ENCODE measurements at places on chromosomes 4 and X.

GRCh38 chr4:151888367-151888866, 127.6 kb upstream of the GATB start:
- DNase-seq: no peak

DNA sequence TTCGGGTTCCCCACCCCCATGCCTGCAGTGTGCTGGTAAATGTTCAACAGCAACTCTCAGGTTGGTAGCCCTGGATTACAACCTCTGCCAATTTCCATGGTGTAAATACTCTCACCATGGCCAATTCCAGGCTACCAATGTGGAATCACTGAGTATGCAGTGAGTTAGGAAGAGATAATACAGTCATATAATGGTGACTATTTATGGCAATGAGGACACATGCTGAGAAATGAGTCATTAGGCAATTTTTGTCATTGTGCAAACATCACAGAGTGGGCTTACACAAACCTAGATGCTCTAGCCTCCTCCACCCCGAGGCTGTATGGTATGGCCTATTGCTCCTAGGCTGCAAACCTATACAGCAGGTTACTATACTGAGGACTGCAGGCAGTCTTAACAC, 4.6 kb upstream of the CLDN24 start:
- no peak for DNase-seq

DNA sequence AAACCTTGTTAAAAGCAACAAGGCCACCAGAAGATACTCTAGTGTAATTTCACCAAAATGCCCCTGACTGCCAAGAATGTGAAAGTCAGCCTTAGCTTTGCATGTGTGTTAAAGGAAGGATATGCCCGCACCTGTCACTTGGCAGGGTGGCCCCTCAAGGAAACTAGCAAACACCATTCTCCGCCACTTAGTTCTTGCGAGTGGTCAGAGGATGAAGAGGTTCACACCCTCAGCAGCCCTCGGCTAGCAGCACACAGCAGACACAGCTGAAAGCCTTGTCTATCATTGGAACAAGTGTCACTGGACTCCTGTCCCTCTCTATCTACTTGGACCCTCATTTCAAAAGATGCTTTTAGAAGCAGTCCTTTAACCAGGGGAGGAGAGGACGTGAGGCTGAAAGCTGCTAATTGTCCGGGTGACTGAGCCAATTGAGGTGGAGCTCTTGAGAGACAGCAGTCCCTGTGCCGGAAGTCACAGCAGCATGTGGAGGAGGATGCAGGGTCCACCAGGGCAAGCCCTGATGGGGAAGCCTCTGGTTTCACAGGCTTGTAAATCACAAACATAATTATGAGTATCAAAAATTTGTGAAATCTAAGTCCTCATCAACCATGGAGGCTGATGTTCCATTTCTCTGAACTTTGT, 18.0 kb downstream of the HHIP start:
- no peak for DNase-seq

DNA sequence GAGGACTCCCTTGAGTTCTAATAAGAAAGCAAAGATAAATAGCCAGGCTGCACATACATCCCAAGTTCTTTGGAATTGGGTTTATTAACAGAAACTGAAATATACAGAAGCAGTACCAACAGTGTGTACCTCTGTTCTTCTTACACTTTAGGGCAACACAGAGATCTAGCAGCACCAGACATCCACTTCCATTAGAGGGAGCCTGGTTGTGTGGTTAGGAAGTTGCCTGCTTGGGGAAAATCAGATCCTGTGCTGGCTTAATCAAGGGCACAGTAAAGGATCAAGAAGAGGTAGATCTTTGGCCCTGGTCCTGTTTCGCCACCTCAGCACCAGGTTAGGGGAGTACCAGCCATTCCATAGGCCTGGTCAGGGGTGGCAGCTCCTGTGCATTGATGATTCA, 231.1 kb upstream of the ARHGAP24 start:
- DNase-seq: no peak

- no peak for DNase-seq
Measured at GRCh38 chrX:791479-792034, 161.0 kb downstream of the SHOX start.

All from BE2C (cell line).